CD4-positive, alpha-beta T cell treated with Interleukin-10 for 1 hour (primary cell): ENCODE measurements at places on chromosomes 16 and 17.

DNA sequence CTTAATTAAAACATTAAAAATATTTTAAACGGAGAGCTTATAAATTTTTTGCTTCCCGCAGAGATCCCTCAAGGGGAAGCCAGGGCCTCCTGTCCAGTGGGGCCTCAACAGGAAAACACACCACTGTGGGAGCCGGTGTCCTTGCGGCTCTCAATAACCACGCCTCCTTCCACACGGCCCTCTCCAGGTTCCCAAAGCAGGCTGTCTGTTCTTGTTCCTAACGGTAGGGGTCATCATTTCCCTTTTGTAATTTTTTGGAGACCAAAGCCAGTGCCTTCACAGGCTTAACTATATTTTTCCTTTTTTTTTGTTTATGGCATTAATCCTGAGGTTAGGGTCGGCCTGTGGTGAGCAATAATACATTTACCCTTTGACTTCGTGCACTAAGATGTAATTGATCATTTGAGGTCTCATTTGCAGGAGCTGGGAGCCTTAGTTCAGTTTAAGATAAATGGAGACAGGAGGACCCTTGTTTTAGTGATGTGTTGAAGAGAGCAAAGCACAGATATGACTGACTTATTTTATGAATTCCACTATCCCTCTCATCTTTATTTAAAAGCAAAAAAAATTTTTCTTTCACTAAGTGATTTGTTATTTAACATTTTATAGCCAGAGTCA lies 77.5 kb upstream of the N4BP1 start:
- DNase-seq, result peak; percentile 25

DNA sequence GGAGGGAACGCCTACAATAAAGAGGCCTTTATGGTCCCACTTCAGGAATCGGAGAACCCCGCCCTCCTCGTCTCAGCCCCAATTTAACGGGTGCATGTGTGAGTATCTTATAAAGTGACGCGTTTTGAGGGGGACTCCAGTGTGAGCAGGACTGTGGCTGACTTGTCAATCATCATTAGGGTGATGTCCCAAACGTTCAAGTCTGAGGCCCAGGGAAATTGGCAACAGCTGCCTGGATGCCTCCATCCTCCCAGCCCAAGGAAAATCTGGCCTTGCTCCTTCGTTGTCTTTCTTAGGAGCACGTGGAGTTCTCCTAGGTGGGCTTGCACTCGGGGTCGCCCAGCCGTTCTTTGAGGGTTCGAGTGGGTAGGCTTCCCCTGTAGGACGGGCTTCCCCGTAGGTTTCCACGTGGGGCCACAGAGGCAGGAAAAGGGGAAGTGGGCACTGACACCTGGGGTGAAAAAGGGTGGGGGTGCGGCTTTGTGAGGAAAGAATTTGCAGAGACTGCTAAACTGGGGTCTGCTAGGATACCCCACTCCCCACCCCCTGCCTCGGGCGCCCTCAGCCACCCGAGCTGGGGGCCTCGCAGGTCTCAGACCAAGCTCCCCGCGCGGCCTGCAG lies 561 bp upstream of the HERPUD1 start:
- no peak for DNase-seq

DNA sequence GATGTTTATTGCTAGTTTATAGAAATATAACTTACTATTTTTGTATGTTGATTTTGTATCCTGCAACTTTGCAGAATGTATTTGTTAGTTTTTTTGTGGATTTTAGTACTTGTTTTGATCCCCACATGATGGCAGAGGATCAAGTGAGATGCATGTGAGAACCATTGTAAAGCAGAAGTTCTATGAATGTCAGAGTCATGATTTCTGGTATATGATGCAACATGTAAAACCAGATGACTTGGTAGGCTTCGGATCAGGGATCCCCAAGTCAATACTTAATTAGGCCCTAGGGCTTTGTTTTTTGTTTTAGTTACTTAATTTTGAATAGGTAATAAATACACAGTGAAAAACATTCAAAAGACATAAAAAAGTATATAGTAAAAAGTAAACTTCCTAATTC lies 45.8 kb downstream of the ESRP2 start:
- no peak for DNase-seq

DNA sequence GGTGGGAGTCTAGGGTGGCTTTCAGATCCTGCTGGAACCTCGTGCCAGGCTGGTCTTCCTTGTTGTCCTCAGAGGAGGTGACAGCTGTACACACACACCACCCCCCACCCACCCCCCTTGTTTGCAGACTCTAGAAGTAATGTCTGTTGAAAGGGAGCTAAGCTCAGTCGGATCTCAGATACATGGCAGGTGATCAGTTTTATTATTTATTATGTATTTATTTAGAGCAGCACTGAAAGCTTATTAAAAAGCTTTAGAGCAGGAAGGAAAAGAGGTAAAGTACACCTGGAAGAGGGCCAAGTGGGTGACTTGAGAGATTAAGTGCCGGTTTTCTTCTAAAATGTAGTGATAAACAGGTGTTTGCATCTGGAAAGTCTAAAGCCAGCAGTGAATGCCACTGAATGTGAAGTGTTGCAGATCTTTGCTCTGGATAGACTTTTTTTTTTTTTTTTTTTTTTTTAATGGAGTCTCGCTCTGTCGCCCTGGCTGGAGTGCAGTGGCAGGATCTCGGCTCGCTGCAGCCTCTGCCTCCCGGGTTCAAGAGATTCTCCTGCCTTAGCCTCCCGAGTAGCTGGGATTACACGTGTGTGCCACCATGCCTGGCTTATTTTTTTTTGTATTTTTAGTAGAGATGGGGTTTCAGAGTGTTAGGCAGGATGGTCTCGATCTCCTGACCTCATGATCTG lies 40.2 kb downstream of the FOXK2 start:
- no peak for DNase-seq

DNA sequence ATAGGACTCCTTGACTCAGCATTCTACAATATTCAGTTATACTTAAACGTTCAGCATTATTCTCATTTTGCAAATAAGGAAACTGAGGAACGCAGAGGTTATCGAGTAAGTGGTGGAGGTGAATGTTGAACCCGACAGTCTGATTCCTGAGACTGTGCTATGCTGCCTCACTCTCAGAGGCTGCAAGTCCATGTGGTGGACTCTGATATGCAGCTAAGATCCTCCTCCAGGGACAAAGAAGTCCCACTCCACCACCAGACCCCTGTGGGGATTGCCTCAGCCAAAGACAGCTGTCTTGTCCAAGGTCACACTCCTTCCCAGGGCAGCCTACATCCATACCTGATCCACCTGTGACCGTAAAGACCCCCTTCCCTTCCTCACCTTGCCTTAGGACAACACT lies 37.5 kb downstream of the ACSM2B start:
- DNase-seq, result no peak

- peak; percentile 31 for DNase-seq
Measured at GRCh38 chr16:4314532-4315185, 1.2 kb upstream of the GLIS2 start.

GRCh38 chr16:27726621-27727261 lies 176.8 kb downstream of the KATNIP start:
- DNase-seq, result no peak

- no peak for DNase-seq
Measured at GRCh38 chr17:77437017-77437416, 296.2 kb downstream of the SEC14L1 start.

- DNase-seq, result peak; percentile 76
Measured at GRCh38 chr16:69563605-69564580, 1.9 kb upstream of the NFAT5 start.

DNA sequence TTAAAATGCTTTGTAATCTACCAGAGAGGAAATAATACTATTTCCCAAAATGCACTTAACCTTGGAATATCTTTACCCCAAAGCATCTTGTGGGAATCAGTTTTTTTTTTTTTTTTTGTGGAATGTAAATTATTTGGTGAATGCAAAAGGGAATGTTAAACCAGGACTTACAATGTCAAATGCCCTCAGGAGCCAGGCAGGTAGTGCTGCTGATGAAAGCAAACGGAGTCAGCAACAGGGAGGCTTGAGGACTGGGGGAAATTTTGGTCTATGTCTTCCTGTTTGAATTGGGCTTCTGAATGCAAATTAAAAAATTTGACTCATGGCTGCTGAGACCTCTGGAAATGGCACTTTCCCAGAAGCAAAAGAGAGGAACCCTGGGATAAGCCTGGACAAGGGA lies 96.5 kb upstream of the NLRP1 start:
- no peak for DNase-seq
